CD8-positive, alpha-beta memory T cell (primary cell): ENCODE measurements at places on chromosomes 3 and 15.

DNA sequence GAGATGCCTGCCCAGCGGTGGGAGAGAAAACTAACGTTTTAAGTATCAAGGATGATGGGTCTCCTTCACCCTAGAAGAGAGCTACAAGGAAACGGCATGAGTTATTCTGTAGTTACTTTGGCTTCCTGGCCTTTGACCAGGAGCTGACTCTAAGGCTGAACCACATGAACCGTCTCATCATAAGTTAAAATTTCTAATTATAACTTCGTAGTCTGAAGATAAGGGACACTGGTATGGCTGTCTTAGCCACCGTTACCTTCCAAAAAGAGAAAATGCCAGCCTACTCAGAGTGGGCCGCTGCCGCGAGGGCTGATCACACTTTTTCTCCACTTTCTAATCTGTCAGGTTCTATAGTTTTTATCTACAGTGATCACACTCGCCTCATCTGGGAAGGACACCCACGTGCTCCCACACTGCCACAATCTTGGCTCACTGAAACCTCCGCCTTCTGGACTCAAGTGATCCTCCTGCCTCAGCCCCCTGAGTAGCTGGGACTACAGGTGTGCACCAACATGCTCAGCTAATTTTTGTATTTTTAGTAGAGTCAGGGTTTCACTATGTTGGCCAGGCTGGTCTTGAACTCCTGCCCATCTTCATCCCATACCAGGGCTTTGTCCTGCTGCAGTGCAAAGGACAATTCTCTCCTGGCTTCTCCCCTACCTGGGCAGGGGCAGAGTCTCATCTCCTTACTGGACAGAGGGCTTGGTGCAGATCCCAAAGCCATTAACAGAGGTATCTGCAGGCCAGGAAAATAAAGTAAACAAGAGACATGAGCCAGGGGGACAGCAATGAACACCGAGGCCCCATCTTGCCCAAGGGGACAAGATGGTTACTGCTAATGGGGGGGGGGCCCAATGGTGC lies 73.4 kb downstream of the RFTN1 start:
- H3K4me1 ChIP-seq: no peaks in the 10 kb centered on the region
- H3K27ac ChIP-seq: no peak overlapping the region
- no peaks in the 10 kb centered on the region for H3K27me3 ChIP-seq
- H3K36me3 ChIP-seq: no peaks in the 10 kb centered on the region
- no peak overlapping the region for H3K4me3 ChIP-seq

DNA sequence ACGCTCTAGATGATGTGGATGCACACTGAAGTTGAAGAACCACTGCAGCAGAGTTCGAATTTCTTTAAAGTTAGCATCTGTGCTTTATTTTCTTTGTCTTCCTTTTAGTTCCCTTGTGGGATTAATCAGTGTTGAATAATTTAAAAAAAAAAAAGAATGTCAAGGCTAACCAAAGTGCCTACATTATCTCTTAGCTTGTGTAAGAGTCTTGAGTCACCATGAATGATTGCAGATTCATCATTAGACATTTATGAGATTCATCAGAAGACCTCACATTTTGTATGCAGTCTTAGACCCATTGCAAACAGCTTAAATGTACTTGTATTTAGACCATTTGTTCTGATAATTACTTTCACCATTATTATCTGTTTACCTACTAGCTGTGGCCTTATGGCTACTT lies 182.2 kb downstream of the FNDC3B start:
- H3K4me1 ChIP-seq: no peaks in the 10 kb centered on the region
- no peak overlapping the region for H3K4me3 ChIP-seq
- no peak for DNase-seq
- H3K27me3 ChIP-seq: no peaks in the 10 kb centered on the region
- no peak overlapping the region for H3K27ac ChIP-seq

DNA sequence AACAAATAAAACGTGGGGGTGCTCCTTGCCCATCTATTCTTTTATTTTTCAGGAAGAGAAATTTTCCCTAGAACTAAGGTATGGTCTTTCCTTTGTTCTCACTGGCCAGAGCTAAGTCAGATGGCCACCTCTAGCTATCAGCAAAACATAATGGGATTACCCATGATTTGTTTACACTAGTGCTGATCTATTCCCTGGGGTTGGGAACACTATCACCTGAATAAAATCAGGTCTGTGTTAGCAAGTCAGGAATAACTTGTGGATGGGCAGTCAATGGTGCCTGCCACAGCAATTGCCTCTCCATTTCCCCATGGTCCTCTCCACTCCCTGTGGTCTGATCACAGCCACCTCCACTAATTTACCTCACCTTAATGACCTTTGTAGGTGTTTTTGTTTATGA lies 181.7 kb upstream of the CADPS start:
- no peaks in the 10 kb centered on the region for H3K27me3 ChIP-seq
- no peaks in the 10 kb centered on the region for H3K4me1 ChIP-seq
- H3K27ac ChIP-seq: no peak overlapping the region
- no peak for DNase-seq

- peak overlapping the region; percentile 92 for H3K4me3 ChIP-seq
- no peak for DNase-seq
- peaks cover 9% of the 10 kb centered on the region for H3K36me3 ChIP-seq
- peaks cover 29% of the 10 kb centered on the region for H3K4me1 ChIP-seq
- H3K27me3 ChIP-seq: no peaks in the 10 kb centered on the region
- H3K27ac ChIP-seq: peak overlapping the region; percentile 91
Observed at GRCh38 chr3:156554515-156554841, 439 bp downstream of the SSR3 start.

- DNase-seq: no peak
- H3K4me3 ChIP-seq: no peak overlapping the region
- H3K36me3 ChIP-seq: no peaks in the 10 kb centered on the region
- H3K27me3 ChIP-seq: no peaks in the 10 kb centered on the region
Observed at GRCh38 chr3:24614359-24614758, 119.7 kb upstream of the THRB start.

DNA sequence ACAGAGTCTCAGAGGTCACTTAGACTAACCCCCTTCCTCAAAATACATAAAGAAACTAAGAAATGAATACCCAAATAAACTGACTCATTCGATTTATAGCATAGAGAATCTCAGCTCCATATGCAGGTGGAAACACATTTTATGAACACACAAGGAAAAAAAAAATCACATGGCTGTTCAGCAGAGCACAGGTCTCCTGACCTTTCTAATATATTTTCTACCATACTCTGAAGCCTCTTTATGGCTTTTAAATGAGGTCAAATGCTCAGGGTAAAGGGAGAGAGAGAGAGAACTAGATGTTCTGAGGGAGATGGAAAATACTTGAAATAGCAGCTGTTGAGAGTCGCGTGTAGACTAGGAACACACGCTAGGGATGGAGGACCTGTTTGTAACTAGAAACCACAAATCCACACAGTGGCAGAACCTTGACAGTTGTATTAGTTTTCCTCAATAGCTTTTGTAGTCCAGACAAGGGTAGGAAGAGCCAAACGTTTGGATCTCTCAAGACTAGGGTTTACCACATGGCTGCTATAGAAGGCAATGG lies 165.3 kb downstream of the FMN1 start:
- H3K4me3 ChIP-seq: no peak overlapping the region
- H3K4me1 ChIP-seq: no peaks in the 10 kb centered on the region
- no peaks in the 10 kb centered on the region for H3K27me3 ChIP-seq
- no peaks in the 10 kb centered on the region for H3K36me3 ChIP-seq
- no peak overlapping the region for H3K27ac ChIP-seq

GRCh38 chr3:94515983-94516382 lies 453.1 kb downstream of the NSUN3 start:
- DNase-seq: no peak
- no peaks in the 10 kb centered on the region for H3K36me3 ChIP-seq
- no peak overlapping the region for H3K27ac ChIP-seq
- no peaks in the 10 kb centered on the region for H3K4me1 ChIP-seq
